ENCODE measurements at places on chromosomes 5 and 9.

DNA sequence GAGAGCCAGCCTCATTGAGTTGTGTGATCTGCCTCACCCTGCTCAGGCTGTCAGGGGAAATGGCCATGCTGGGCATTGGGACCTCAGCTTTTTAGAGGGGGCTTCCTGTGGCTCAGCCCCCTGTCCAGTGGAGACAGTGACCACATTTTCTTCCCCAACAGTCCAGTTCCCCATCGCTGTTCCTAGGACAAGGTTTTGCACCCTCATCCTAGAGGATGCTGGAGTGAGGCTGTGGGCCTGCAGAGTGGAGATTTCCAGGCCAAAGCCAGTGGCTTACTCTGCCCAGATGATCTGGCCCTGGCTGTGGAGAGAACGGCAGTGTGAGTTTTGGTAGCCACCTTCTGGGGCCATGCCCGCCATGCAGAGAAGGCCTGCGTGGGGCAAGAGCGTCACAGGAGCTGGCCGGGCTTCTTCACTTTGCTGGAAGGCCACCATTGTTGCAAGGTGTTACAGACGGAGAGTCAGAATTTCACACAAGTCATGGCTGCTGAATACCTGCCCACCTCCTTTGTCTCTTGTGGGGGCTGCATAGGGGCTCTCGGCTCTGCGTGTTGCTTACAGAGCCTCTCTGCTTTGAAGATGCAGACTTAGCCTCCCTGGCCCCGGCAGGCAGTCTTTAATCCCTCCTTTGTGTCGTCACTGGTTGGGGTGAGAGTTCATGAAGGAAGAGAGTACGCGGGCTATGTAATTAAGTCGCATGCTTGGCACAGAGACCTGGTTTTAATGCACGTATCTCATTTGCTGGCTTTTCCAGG, 35.2 kb upstream of the PITX1 start:
- no peak overlapping the region for H3K4me3 ChIP-seq
- peaks cover 47% of the 10 kb centered on the region for H3K27me3 ChIP-seq
- H3K36me3 ChIP-seq: no peaks in the 10 kb centered on the region
- no peak overlapping the region for H3K27ac ChIP-seq
- no peak for DNase-seq

GRCh38 chr9:137452761-137453642, 6.1 kb downstream of the NSMF start:
- no peak for DNase-seq
- H3K4me3 ChIP-seq: peak overlapping the region; percentile 83
- H3K27me3 ChIP-seq: no peaks in the 10 kb centered on the region

DNA sequence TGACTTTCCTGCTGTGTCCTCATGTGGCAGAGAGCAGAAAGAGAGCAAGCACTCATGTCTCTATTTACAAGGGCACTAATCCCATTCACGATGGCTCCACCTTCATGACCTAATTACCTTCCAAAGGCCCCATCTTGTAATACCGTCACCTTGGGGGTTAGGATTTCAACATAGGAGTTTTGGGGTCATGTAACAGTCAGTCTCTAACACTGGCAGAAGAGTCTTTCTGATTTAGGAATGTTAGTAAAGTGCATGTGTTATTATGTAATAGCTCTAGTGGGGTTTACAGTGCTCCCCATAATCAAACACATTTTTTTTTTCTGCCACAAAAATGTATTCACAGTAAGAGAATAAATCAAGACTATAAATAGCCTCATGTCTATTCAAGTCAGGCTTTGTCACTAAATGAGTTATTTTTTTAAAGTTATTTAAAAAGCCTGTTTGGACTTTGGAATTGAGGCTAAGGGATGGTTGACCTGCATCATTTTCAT, 19.1 kb downstream of the GALNT10 start:
- H3K4me3 ChIP-seq: no peak overlapping the region
- no peaks in the 10 kb centered on the region for H3K27me3 ChIP-seq
- DNase-seq: no peak
- H3K36me3 ChIP-seq: peaks cover 8% of the 10 kb centered on the region
- H3K4me1 ChIP-seq: peaks cover 29% of the 10 kb centered on the region
- no peak overlapping the region for H3K27ac ChIP-seq

- peaks cover 9% of the 10 kb centered on the region for H3K36me3 ChIP-seq
- H3K4me3 ChIP-seq: peak overlapping the region; percentile 70
- H3K4me1 ChIP-seq: peaks cover 32% of the 10 kb centered on the region
- no peaks in the 10 kb centered on the region for H3K27me3 ChIP-seq
- no peak for DNase-seq
These were observed 25.0 kb upstream of the SUSD3 start for GRCh38 chr9:93033531-93033930.

- H3K4me1 ChIP-seq: peaks cover 13% of the 10 kb centered on the region
- H3K27me3 ChIP-seq: no peaks in the 10 kb centered on the region
- no peak overlapping the region for H3K27ac ChIP-seq
- no peak for DNase-seq
- H3K36me3 ChIP-seq: peaks cover 2% of the 10 kb centered on the region
- H3K4me3 ChIP-seq: peak overlapping the region; percentile 87
These were observed 3.1 kb downstream of the CCDC183 start for GRCh38 chr9:136799079-136799853.

- DNase-seq: no peak
- H3K36me3 ChIP-seq: peaks cover 11% of the 10 kb centered on the region
- peak overlapping the region; percentile 12 for H3K4me3 ChIP-seq
- H3K27ac ChIP-seq: peak overlapping the region; percentile 65
These were observed 5.4 kb downstream of the PHYKPL start for GRCh38 chr5:178227138-178227659.

DNA sequence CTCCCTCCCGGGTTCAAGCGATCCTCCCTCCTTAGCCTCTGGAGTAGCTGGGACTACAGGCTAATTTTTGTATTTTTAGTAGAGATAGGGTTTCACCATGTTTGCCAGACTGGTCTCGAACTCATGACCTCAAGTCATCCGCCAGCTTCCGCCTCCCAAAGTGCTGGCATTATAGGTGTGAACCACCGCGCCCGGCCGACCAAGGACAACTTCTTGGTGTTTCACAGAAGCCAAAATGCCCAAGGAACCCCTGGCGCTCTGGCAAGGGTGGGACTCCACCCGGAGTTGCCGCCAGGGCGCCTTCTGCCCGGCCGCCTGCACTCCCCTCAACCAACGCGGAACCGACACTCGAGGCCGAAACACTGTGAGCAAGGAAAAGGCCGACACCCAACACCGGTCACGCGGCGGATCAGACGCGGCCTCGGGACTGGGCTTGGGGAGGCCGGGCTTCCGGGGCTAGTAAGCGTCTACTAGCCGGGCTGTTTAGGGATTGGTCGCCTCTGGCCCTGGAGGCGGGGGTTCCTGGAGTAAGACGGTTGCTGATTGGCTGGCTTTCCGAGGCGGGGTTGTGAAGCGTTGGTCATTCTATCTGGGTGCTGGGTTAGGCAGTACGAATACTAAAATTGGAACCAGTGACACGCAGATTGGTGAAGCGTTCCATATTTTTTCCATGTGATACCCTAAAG, 7.7 kb upstream of the CFAP157 start:
- DNase-seq: peak; percentile 71
- H3K36me3 ChIP-seq: peaks cover 3% of the 10 kb centered on the region
- H3K4me1 ChIP-seq: peaks cover 11% of the 10 kb centered on the region
- no peaks in the 10 kb centered on the region for H3K27me3 ChIP-seq
- H3K4me3 ChIP-seq: peak overlapping the region; percentile 80
- peak overlapping the region; percentile 89 for H3K27ac ChIP-seq

DNA sequence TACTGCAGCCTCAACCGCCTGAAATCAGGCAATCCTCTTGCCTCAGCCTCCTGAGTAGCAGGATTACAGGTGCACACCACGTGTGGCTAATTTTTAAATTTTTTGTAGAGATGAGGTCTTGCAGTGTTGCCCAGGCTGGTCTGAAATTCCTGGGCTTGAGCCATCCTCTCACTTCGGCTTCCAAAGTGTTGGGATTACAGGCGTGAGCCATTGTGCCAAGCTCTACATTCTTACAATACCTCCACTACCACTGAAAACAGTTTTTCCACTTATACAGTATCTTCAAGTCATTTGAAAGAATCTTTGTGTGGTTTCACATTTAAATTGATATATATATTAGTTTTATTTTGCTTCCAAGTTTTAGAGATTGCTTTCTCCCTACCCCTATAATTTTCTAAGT, 42.6 kb downstream of the LARP1 start:
- H3K27ac ChIP-seq: no peak overlapping the region
- peaks cover 23% of the 10 kb centered on the region for H3K4me1 ChIP-seq
- DNase-seq: no peak
- H3K4me3 ChIP-seq: no peak overlapping the region

GRCh38 chr5:64457846-64458245, 48.0 kb upstream of the RGS7BP start:
- H3K36me3 ChIP-seq: no peaks in the 10 kb centered on the region
- H3K27me3 ChIP-seq: no peaks in the 10 kb centered on the region
- H3K4me1 ChIP-seq: no peaks in the 10 kb centered on the region
- no peak for DNase-seq

DNA sequence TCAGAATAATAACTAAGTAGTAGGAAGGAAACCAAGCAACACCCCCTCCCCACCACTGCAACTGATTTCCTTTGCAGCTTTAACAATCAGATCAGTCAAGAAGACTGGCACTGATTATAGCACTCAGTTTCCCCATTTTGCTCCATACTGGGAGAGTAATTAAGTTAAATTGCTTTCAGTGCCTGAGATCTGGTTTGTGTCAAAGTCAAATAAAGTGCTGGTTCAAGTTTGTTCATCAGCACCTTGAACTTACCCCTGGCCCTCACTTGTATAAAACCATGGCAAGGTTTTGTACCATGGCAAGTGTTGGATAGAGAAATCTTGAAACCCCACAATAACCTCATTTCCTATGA, 290.2 kb upstream of the SEMA6A start:
- DNase-seq: no peak
- no peaks in the 10 kb centered on the region for H3K4me1 ChIP-seq
- H3K27me3 ChIP-seq: no peaks in the 10 kb centered on the region
- H3K27ac ChIP-seq: no peak overlapping the region

DNA sequence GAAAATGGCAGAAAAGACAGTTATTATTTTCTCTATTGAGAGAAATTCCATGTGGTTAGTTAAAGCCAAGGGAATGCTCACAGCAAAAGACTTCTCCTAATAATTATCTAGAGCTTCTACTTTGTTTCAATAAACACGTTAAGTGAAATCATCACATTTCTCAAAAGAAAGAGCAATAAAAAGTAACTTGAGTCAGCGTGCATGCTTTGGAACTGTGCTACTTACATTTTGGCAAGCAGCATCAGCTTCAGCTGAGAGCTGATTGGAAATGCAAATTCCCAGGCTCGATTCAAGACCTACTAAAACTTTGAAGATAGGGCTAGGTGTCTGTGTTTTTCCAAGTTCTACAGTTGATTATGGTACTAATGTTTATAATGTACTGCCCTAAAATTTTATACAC, 132.1 kb downstream of the CDH18 start:
- no peak overlapping the region for H3K4me3 ChIP-seq
- H3K4me1 ChIP-seq: no peaks in the 10 kb centered on the region
- H3K27me3 ChIP-seq: no peaks in the 10 kb centered on the region

GRCh38 chr5:71907001-71907588, 188.0 kb downstream of the CARTPT start:
- no peaks in the 10 kb centered on the region for H3K4me1 ChIP-seq
- no peaks in the 10 kb centered on the region for H3K36me3 ChIP-seq
- no peak for DNase-seq
- H3K27ac ChIP-seq: no peak overlapping the region

- peak overlapping the region; percentile 87 for H3K4me3 ChIP-seq
- no peaks in the 10 kb centered on the region for H3K36me3 ChIP-seq
- no peak overlapping the region for H3K27ac ChIP-seq
- no peaks in the 10 kb centered on the region for H3K27me3 ChIP-seq
These were observed 684 bp downstream of the TOR1B start for GRCh38 chr9:129803676-129804060.
